ENCODE measurements at places on chromosomes 5 and 9. TPM values are rescaled to one million over a fixed set of nuclear protein-coding genes. Genes with fewer than 3 reads are reported as not detected.

PCA3 gene
- total RNA-seq: 0.25 TPM

IFNK gene
- total RNA-seq: not detected

CHSY3 gene
- 3.0 TPM for total RNA-seq

FOXD1 gene
- 0.13 TPM for total RNA-seq

CCL28 gene
- 2.1 TPM for total RNA-seq

PCDHGA5 gene
- 0.63 TPM for total RNA-seq

ASPN gene
- total RNA-seq: not detected

IL33 gene
- 2.8 TPM for total RNA-seq

COL23A1 gene
- 0.13 TPM for total RNA-seq

USP20 gene
- total RNA-seq: 8.5 TPM

ZNF354C gene
- total RNA-seq: 4.9 TPM

IFNA8 gene
- total RNA-seq: not detected

DNA sequence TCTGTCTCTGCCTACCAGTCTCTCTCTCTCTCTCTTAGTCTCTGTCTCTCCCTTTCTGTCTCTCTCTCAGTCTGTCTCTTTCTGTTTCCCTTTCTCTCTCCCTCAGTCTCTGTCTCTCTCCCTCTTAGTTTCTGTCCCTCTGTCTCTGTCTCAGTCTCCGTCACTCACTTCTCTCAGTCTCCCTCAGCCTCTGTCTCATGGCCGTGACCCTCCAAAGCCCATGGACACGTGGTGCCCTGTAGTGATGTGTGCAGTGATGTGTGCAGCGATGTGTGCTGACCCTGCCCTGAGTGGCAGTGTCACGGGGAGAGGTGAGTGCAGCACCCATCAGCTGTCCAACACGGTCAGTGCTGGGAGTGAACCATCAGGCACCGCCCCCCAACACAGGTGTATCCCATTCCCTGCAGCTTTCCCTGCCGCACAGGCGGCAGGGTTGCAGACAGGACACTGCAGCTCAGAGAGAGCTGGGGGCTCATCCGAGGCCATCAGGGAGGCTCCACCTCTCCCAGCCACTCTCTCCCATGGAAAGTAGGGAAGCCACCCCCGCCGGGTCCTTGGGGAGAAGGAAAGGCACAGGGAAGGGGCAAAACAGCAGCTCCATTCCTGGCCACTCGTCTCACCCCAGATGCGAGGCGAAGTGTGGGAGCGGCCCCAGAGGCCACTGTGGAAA, 794 bp upstream of the LRRC14B start:
- DNase-seq: no peak

GRCh38 chr9:109455861-109456260, 42.2 kb downstream of the PTPN3 start:
- no peak for DNase-seq

GRCh38 chr5:54927097-54927746, 58.2 kb downstream of the ESM1 start:
- DNase-seq: no peak

DNA sequence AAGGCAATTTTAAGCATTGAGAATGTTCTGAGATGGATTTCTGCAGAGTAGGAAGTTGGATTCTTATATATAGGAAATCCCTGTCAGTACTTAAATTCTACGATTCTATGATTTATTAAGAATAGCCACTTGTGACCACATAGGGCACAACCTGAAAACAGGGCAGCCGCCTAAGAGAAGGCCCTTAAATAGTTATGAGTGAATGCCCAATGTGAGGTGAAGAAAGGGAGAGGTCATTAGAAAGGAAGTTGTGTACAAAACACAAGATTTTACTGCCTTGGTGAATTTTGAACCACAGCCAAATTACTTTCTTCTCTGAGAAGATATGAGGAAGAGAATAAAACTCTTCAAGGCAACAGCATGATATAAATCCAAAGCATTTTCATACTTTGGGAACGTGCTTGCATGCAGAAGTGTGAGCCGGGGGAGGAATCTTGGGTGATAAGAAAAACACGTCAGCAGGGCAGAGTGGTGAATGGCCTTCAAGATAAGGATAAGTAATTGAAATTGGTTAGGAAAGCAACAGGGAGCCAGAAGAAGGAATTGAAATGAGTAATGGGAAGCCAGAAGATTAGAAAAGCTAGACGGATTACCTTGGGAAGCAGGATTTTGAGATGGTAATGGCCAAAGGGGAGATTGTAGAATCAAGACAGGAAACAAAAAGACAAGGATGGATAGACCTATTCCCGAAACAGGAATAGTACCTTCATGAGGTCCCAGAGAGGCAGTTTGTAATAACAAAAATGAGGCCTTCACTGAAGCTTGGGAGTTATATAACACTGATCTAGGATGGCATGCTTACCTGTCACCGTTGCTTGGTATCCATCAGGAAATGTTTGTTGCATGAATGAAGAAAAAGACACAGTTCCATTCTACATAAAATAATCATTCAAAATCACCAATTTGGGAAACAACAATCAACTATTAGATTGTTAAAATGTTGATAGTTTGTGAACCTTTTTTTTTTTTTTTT, 244.3 kb downstream of the PDE4D start:
- peak; percentile 67 for DNase-seq

DNA sequence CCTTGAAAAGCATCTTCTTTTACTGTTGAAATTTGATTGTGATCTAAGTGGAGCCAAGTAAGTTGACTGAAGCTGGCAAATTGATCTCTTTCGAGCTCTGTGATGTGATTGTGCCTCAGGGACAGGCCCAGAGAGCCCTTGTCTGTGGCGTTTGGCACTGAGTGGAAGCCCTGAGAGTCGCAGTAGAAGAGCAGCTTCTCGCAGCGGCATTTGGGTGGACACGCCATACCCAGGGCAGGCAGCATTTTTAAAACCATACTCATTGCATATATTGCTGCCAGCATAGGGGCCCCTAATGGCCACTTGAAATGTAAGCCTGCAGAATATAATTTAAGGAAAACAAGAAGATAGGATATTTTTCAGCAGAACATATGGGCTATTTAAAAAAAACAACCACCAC, 894 bp downstream of the LRRTM2 start:
- DNase-seq: no peak

DNA sequence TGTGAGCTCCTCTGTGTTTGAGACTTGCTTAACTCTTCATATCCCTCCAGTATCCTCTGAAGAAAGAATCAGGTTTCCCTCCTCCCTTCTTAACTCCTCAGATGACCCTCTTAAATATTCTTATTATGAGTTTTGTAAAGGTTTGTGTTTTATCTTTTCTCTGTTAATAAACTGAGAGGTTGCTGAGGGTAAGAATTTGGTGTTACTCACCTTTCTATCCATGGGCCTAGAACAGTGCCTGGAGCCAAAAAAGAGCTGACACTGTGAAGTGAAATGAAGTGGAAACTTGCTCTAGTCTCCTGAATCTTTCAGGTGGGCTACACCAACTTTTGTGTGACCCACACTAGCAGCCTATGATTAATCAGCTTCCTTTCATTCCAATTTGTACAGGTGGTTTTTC, 208.4 kb downstream of the CSNK1G3 start:
- no peak for DNase-seq

DNA sequence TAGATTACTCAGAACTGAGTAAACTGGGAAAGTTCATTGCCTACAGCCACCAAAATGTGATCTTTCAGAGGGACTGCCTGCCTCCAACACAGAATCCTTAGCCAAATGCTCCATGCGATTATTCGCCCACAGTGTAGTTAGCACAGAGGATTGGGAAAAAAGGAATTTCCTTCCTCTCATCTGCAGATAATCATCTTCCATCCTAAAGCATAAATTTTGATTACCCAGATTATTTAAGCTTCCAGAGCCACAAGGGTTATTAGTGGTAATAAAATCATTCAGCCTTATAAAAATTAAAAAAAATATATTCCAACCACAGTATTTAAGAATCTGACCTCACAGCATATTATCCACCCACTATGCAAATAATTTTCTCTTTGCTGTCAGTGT, 285.3 kb upstream of the GRAMD2B start:
- DNase-seq: no peak

DNA sequence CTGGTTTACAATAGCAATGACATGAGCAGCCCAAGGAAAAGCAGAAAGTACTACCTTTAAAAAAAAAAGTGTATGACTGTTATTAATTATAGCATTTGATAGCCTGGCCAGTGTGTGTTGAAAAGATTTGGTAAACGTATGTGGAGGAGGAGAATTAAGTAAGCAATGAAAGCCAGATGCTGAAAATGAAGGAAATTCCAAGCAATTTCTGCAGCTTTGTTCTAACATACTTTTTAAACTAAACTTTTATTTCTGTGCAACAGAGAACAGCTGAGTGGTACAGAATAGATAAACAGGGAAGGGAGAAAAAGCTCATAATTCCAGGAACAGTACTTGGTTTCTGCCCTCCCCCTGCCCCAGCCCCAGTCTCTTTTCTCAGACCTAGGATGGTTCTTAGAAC, 252.6 kb downstream of the ADAMTSL1 start:
- no peak for DNase-seq

DNA sequence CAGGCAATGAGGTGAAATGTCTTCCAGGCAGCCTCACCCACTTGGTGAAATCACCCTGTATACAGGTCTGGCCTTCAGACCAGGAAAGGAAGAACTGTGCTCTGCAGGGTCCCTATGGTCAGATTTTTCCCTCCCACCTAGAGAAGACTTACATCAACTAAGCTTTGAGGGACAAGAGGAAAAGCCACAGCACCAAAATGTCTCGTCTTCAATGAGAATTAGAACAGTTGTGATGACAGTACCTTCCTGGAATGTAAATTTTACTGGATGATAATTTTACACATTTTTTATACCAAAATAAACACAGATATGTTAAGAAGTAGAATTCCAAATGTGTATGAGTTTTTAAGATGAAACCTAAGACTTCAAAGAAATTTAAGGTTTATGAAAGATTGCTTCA, 283.9 kb downstream of the SPOCK1 start:
- DNase-seq: no peak

DNA sequence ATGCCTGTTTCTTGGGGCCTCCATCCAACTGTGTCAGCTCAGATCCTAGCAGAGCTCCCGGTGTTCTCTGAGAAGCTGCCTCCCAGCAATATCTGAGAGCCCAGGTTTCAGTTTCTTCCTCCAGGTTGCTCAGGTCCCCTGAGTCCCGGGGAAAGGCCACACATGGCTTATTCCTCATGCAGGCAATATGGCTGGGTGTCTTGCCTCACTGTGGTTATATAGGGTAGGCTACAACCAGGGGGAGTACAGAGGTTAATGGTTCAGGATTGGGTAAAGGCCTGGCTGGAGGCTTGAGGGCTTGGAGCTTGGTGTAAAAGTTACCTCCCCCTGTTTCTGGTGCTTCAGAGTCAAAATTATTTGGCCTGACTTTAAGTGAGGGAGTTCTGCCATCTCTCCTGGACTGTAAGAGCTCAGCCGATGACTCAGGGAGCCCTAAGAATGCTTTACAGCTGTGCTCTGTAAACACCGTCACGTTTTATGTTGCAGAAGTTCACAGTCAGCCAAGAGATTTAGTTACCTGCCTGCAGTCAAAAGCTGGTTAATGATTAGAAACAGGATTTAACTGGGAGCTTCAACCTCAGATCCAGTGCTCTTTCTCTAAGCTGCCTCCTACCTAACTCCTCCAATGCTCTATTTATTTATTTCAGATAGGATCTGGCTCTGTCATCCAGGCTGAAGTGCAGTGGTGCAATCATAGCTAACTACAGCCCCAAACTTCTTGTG, 24.3 kb upstream of the UBAP2 start:
- DNase-seq: no peak

GRCh38 chr5:167348251-167348926, 943.1 kb upstream of the WWC1 start:
- DNase-seq: no peak

DNA sequence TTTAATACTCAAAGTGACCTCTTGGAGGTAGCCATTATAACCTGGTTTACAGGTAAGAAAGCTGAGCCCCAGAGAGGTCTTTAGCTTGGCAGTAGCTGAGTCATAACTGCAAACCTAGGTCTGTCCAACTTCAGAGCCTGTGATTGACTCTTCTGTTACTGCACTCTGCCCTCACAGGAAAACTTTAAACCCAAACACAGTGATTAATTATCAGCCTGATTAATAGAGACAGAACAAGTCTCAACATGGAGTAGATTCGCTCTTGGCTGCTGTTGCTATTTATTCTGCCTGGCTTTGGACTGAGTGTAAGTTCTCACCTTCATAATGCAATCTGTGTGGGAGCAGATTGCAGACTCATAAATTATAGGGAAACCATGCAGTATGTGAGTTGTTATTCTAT, 27.4 kb upstream of the TXN start:
- no peak for DNase-seq

DNA sequence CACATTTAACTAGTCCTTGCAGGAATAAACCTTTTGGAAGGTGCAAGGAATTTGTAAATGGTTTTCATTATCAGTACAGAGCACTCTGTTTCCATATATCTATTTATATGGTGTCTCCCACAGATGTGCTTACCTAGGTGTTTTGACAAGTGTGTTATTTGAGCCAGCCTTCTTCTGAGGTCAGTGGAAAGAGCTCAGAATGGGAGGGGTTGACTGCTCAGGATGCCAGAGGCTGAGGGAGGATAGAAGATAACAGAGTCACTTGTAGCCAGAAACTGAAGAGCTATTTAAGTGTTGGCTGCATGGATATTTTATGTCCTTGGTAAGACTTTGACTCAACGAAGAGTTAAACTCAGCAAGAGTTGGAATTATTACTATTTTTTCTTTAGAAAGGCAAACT, 5.0 kb downstream of the CMYA5 start:
- DNase-seq: no peak

DNA sequence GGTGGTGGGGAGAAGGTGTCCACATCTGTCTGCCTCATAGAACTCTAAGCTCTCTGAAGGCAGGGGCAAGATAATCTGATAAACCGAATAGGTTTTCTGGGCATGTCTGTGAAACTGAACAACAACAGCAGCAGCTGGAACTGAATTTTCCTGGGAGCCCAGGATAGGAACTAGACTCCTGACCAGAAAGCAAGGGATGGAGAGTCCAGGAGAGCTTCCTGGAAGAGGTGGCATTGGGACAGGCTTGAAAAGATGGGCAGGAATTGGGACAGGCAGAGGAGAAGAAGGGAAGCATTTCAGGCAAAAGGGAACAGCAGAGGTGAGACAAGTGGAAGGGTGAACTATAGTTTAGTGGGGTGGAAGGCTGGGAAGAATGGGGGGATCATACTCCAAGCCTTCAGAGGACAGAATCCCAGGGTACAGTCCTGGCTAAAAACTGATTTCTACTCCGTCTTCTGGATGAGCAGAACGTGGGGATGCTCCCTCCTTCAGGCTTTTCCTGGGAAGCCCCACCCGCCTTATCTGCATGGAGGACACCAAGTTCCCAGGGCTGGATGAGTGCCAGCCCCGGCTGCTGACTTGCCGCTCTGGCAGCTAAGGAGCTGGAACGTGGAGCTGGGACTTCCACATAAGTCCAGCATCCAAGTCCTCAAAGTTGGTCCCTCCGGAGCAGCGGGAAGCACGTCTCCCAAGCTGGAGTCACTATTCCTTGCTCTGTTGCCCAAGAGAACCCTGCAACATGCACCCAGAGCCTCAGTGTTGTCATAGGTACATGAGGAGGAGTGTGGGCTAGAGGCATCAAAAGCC, 13.9 kb upstream of the KIF12 start:
- no peak for DNase-seq

GRCh38 chr5:155098433-155098832, 84.9 kb downstream of the KIF4B start:
- DNase-seq: no peak

DNA sequence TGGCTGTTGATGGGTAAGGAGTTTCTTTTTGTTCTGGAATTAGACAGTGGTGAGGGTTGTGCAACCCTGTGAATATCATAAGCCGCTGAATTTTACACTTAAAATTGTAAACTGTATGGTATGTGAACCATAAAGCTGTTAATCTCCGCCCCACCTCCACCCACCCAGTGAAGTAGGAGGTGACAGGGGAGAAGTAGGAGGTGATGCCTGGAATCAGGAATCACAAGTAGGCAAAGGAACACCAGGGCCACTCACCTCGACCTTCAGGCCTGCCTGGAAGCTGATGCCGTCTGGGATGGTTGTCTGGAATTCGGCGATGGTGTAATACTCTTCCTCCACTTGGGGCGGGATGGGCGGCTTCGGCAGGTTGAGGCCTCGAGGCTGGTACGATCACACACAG, 62.3 kb upstream of the UBTD2 start:
- no peak for DNase-seq

All from dermis microvascular lymphatic vessel endothelial cell (primary cell).